ENCODE measurements at places on chromosomes 6 and 20. TPM values are rescaled to one million over a fixed set of nuclear protein-coding genes. Genes with fewer than 3 reads are reported as not detected.

- no peak for DNase-seq
Observed at GRCh38 chr6:162940426-162940825, 212.7 kb downstream of the PACRG start.

DNA sequence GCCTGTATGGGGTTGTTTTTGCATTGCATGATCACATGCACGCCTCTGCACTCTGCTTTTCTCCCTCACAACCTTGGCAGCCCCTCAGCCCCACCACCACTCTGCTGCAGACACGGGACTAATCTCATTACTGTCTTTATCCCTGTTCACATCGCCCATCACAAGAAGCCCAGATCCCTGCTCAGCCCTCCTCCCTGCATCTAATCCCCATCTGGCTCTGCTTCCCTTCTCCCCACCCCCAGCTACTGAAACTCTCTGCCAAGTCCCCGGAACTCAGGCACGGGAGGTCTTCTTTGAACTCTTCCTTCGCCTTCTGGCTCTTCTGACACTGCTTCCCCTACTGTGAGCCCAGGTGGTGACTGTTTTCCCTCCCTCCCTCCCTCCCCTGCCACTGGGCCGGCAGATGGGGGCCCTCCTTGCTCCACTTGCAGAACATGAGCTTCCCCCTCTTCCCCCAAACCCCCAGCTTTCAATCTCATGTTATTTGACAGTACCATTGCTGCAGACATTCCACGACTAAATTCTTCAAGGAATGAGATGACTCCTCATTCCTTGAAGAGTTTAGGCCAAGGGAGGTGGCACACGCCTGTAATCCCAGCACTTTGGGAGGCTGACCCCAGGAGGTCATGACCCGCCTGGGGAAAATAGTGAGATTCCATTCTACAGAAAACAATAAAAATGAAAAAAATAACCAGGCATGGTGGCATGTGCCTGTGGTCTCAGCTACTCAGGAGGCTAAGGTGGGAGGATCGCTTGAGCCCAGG is 21.9 kb upstream of the TULP1 start:
- DNase-seq, result no peak

DNA sequence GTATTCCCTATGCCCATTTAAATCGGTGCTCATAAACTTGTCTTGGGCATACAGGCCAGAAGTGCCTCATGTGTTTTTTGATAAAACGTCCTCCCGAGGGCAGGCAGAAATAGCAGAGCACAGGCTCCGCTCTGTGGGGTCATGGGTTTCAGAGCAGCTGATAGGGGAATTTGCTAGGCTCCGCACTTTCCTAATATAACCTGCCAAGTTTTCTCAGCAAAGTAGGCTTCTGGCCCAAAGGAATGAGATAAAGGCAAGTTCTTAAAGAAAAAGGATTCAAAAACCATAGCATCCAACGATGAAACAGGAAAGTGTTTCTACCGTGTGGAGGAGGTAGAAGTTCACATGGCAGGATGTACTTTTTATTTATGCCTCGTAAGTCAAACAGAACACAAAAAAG is 69.8 kb upstream of the RALGAPA2 start:
- no peak for DNase-seq

DNA sequence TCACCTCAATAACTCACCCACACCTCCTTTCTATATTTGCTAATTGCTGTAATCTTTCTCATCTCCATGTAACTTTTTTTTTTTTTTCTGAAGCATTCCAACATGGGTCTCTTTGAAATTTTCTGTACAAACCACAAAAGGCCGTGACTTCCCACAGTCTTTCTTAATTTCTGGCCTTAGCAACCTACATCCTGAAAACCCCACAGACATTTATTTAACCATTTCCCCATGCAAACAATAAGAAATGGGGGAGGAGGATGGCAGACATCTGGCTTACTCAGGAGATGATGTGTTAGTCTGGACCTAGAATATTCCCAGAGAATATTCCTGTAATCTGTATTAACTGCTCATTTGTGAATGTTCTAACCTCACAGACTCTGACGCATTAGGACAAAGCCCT is 57.6 kb downstream of the MEP1A start:
- DNase-seq, result no peak

- peak; percentile 91 for DNase-seq
Observed at GRCh38 chr20:47568019-47568418, 66.3 kb downstream of the NCOA3 start.

- no peak for DNase-seq
Observed at GRCh38 chr6:157226761-157227160, 96.6 kb downstream of the TMEM242 start.

DNA sequence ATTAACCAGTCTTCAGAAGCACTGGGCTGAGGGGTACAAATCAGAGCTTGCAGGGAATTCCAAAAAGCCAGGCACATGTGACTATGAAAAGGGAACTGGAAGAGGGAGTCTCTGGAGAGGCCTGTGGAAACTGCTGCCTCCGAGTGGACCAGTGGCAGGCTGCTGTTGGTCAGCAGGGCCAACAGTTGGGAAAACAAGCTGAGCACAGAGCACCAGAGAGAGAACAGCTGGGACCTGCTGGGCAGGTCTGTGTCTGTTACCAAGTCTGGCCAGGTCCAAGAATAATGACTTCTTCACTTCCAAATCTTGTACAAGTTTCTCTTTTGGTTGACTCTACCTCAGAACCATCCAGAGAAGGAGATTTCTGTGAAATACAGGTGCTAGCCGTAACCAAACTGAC is 81.4 kb downstream of the LIN28B start:
- DNase-seq, result no peak

DNA sequence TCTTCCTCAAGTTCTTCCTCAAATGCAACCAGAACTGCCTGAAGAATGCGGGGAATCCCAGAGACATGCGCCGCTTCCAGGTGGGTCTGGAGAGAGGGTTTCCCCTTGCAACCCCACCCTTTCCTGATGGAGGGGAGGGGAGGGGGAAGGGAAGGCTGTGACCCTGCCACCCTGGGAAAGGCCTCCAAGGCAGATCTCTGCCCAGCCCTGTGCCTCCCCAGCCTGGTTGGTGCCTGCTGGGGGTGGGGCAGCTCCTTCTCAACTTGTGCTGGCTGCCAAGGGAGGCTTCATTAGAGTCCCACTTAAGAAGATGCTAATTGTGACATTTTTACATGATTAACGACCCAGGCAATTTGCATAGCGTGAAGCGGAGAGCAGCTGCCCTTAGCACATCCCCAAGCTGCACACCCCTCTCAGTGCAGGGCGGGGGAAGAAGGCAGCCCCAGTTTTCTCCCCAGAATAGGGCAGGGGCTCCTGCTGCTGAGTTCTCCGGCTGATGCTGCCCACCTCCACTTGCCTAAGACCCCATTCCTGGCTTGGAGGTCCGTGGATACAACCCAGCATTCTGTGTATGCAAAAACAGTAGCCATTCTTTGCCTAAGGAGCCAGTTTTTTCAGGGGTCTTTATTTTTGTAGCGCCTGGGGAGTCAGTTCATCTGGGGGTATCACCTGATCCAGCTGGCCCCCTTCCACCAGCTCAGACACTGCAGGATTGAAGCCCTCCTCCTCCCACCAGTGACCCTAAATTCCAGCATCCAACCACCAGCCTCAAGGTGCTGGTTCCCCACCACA is 51.7 kb downstream of the CPXM1 start:
- DNase-seq, result no peak

- no peak for DNase-seq
Observed at GRCh38 chr20:48706116-48706656, 121.6 kb downstream of the PREX1 start.

DNA sequence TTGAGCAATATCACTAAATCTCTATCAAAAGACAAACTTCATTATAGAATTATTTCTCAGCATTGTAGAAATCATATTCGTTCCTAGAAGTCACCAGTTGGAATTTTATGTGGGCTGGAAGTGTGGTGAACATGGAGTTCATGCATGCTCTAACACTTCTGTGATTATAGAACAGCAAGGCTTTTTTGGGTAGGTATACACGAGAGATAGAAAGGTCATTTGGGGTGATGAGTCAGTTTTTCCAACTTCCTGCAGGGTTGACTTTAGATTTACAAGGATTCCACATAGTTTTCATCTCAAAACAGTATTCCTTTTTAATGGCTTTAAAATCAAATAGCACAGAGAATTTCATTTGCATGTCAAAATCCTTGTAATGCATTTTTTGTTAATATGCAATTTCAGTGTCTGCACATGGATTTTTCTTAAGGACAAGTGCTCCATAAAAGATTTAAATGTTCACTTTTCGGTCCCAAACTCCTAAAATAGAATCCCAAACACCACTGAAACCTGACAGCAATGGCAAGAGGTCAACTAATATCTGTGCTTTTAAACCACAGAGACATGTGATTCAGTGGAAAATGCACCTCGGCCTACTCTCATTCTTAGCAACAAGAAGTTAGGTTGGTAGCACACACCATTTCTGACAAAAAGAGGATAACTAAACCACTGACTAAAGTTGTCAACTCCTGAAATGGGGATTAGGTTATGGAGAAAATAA is 211.0 kb downstream of the MOXD1 start:
- peak; percentile 73 for DNase-seq

DNA sequence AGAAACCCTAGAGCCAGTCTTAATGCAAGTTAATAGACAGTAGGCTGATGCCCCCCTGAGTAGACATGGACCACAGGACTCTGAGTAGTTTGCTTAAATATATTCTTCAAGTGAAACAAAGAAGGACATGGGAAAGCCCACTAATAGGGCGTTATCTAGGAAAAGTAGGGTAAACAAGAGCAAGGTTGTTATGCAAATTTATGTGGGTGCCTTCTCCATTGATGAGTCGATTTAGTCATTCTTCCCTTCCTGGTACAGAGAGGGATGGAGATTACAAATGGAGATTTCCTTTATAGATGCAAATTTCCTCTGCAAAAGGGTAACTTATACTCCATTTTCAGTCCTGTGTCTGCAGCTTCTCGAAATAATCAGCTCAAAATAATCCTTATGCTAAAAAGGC is 262.0 kb downstream of the CD83 start:
- DNase-seq, result no peak

GRCh38 chr6:1667012-1667804 is 57.5 kb downstream of the FOXC1 start:
- DNase-seq, result no peak

- no peak for DNase-seq
Observed at GRCh38 chr6:3918469-3918868, 69.3 kb downstream of the FAM50B start.

GRCh38 chr6:166772518-166772917 is 145.5 kb upstream of the RPS6KA2 start:
- no peak for DNase-seq

GRCh38 chr20:62350098-62350628 is 16.9 kb downstream of the LAMA5 start:
- DNase-seq, result peak; percentile 95

DNA sequence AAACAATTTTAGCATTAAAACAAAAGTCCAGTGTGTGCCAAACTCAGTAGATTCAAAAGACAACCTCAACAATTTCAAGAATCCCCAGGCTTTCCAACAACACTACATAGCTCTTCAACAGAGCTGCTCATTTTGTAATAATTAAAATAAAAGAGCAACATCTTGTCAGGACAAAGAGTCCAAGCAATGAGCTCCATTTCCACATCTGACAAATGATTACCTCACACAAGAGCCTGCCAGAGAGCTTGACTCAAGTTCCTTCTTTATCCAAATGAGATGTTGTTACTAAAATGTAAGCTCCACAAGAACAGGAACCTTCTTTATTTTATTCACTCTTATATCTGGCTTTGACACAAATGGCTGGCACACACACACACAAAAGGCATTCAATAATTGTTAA is 449.8 kb downstream of the HACE1 start:
- DNase-seq, result no peak

The BCLAF1 gene
- total RNA-seq, result 145 TPM

The PPP1R3D gene
- 3.4 TPM for total RNA-seq

The ARHGAP18 gene
- total RNA-seq, result 112 TPM

The ENPP5 gene
- total RNA-seq, result not detected

The KCNG1 gene
- 6.2 TPM for total RNA-seq

The TLDC2 gene
- not detected for total RNA-seq

The MEI4 gene
- not detected for total RNA-seq

The SALL4 gene
- 0.02 TPM for total RNA-seq

The TNF gene
- total RNA-seq, result not detected

The ALDH5A1 gene
- total RNA-seq, result 2.2 TPM

The IMPG1 gene
- total RNA-seq, result not detected

The CST2 gene
- not detected for total RNA-seq

The PPP1R3G gene
- 0.22 TPM for total RNA-seq

The CBLN4 gene
- total RNA-seq, result not detected

The SRSF12 gene
- 0.10 TPM for total RNA-seq

The BMP6 gene
- total RNA-seq, result 0.07 TPM
